Fibroblast of the aortic adventitia (primary cell): ENCODE measurements at places on chromosomes 16 and 17.
A peak's percentile ranks its signal among the peaks of the same experiment; 100 is the strongest.

DNA sequence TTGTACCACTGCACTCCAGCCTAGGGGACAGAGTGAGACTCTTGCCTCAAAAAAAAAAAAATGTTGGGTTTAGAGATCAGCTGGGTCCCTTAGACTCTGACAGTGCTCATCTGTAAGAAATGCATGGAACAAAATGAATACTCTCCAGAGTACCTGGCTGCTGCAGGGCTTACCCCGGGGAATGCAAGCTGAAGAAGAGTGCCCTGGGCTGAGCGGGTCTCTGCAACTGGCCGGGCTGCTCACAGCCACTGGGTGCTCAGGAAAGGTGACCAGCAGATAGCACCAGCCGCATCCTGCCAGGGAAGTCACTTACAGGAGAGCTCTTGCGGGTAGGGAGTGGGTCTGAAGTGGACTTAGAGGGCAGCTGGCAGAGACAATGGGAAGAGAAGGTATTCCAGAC lies 82.1 kb downstream of the GAS7 start:
- no peak for DNase-seq

- DNase-seq = no peak
Observed at GRCh38 chr17:39094607-39095308, 56.7 kb downstream of the PLXDC1 start.

DNA sequence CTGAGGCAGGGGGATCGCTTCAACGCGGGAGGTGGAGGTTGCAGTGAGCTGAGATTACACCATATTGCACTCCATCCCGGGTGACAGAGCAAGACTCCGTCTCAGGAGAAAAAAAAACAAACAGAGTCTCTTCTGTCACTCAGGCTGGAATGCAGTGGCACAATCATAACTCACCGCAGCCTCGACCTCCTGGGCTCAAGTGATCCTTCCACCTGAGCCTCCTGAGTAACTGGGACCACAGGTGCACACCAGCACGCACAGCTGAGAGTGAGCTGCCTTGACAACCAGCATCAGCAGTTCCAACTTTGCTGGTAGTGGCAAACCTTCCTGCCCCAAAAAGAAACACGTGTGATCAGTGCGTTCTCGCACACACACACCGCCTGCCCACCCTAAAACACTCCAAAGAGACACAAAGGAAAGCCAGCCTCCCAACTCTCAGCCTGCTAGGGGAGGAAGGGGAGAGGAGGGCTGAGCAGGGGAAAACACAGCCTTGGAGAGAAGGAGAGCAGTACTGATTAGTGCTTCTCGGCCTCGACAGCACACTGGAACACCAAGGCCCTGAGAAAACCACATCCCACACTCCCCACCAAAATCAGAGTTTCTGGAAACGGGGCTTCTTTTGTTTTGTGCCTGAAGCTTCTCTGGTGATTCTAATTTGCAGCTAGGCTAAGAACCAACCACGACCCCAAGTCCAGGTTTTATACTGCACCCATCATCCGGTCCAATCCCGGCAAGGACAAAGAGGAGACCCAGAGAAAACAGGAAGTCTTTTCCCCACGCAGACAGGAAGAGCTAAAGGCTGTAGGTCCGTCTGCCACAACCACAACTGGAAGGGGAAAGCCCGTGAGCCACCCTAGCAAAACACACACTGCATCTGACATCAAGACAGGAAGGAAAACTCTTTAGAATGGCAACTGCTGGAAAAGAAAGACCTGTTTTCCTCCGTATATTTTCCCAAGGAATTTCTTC lies 28.8 kb downstream of the ZCCHC14 start:
- DNase-seq = no peak

DNA sequence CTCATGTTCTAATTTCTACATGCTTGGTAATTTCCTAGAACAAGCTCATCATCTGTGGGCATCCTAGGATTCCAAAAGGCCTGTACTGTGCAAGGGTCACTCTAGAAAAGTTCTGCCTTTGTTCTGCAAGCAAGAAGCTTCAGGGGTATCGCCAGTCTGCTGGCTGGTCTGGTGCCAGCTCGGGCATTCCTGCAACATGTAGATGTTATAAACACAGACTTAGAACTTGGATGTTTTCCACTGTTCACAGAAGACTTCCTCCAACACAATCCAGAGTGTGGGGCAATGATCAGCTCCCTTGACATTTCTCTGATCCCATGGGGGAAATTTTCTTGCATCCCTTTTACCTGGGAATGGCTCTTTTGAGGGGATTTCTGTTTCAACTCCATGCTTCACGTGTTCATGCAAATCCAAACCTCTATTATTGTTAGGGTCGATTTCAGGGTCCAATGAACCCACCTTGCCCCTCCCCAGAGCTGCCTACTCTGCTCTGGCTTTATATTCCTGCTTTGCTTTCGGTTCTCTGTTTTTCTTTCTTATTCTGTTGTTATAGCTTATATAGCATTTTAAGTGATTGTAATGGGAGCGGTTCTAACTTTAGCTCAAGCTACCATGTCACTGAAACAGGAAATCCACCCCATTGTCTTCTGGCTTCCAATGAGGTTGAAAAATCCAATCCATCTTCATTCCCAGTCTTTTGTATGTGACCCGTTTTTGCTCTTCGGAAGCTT lies 25.3 kb downstream of the UBE2O start:
- peak; percentile 56 for DNase-seq

DNA sequence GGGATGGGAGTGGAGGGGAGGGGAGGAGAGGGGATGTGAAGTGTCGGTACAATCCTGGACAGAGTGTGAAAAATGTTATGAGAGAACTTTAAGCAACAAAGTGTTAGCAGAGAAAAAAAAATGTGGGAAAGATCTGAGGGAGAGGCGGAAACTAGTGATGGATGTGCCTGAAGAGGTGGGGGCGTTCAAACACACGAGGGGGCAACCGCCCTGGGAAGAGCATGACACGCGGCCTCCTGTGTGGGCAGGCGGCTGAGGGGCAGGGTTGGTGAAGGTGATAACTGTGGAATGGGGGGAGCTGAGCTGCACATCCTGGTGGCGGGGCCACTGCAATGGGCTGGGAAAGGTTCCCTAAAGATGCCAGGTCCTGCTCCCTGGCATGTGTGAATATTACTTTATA lies 30.1 kb downstream of the IFT140 start:
- DNase-seq = no peak

DNA sequence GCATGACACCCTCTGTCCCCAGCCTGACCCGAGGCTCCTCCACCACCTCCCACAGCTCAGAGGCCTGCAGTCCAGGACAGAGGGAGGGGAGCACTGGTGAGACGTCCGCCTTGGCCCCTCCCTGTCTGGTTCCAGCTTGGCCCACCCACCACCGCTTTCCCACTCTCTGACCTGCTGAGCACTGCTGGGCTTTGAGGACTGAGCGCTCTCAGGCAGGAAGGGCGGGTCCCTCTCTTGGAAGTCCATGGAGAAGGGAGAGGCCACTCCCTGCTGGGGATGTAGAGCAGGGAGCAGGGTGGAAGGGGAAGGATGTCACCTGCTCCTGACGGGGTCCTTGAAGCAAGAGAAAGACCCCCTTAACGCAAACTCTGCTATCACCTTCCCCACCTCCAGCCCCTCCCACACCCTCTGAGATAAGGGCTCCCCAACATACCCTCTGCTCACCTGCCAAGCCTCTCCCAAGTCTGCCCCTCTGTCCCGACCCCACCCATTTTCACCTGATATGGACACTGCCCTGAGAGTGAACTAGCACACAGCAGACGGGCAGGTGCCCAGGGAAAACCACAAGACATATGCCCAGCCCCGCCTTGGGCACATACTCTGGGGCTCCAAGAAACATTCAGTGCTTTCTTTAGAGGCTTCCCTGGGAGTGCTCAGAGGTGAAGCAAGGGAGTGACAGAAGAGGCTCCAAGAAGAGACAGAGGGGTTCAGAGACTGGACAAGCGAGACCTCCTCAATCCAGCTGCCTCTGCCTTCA lies 1.4 kb downstream of the OSBPL7 start:
- no peak for DNase-seq

GRCh38 chr17:49370971-49371834 lies 9.2 kb upstream of the ZNF652 start:
- no peak for DNase-seq

GRCh38 chr17:17119106-17119505 lies 76.8 kb downstream of the MPRIP start:
- DNase-seq = no peak

GRCh38 chr16:22190081-22190775 lies 15.8 kb upstream of the EEF2K start:
- no peak for DNase-seq

GRCh38 chr16:68041783-68042182 lies 18.7 kb downstream of the DUS2 start:
- no peak for DNase-seq

- no peak for DNase-seq
Observed at GRCh38 chr17:38619451-38619795, 13.7 kb upstream of the SRCIN1 start.
